ENCODE measurements at places on chromosomes 13 and 19.
A peak's percentile ranks its signal among the peaks of the same experiment; 100 is the strongest.

GRCh38 chr19:2041433-2041682 lies 9.7 kb downstream of the MKNK2 start:
- H3K4me1 ChIP-seq = no peaks in the 10 kb centered on the region
- peak overlapping the region; percentile 49 for H3K27ac ChIP-seq
- H3K4me3 ChIP-seq = no peak overlapping the region
- no peak for DNase-seq
- H3K36me3 ChIP-seq = no peaks in the 10 kb centered on the region

DNA sequence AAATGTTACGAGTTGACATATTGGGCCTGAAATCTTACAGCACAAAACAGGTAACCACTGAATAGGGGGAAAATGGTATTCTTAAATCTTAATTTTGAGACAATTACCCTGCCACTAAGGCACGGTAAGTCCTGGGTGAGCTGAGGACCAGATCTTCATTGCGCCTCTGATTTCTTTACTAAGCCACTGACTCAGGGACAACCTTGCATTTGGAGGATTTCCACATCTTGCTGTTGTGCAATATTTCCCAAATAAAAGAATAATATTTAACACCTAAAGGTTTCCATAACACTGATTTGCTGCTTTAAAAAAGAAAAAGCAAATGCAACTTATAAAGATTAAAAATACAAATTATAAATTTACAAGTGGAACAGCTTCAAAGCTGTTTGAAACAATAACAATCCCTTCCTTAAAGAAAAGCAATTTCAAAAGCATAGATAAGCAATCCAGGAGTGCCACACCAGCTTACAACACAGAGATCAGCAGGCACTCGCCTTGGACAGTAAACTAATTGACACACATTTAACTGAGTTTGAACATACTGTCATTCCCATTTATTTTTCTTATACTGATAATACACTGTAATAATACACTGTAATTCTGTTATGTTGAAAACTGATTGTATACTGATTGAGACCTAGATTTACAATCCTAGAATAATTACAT lies 79.6 kb upstream of the DOCK9 start:
- no peaks in the 10 kb centered on the region for H3K4me1 ChIP-seq
- H3K4me3 ChIP-seq = no peak overlapping the region
- DNase-seq = no peak
- no peaks in the 10 kb centered on the region for H3K27me3 ChIP-seq
- no peak overlapping the region for H3K27ac ChIP-seq
- no peaks in the 10 kb centered on the region for H3K36me3 ChIP-seq

- H3K4me3 ChIP-seq = no peak overlapping the region
- no peaks in the 10 kb centered on the region for H3K4me1 ChIP-seq
- no peaks in the 10 kb centered on the region for H3K36me3 ChIP-seq
- no peak overlapping the region for H3K27ac ChIP-seq
- no peak for DNase-seq
These were observed 14.3 kb downstream of the ACTL9 start for GRCh38 chr19:8684001-8684902.

GRCh38 chr13:22506096-22506691 lies 674.6 kb upstream of the SGCG start:
- no peaks in the 10 kb centered on the region for H3K4me1 ChIP-seq
- no peak overlapping the region for H3K27ac ChIP-seq
- H3K36me3 ChIP-seq = no peaks in the 10 kb centered on the region

GRCh38 chr19:2702170-2703076 lies at the start of gene GNG7:
Gene GNG7, minus strand, starts transcription at chr19:2702694. Its CDS starts 182,006 bp downstream, at chr19:2520688.
- no peak within 1 kb of the TSS for H3K27ac ChIP-seq
- no peaks in the 10 kb centered on the region for H3K4me1 ChIP-seq
- no peaks in the 10 kb centered on the region for H3K36me3 ChIP-seq
- DNase-seq = peak; percentile 97
- no peaks in the 10 kb centered on the region for H3K27me3 ChIP-seq
- peak within 1 kb of the TSS; percentile 11 for H3K4me3 ChIP-seq

DNA sequence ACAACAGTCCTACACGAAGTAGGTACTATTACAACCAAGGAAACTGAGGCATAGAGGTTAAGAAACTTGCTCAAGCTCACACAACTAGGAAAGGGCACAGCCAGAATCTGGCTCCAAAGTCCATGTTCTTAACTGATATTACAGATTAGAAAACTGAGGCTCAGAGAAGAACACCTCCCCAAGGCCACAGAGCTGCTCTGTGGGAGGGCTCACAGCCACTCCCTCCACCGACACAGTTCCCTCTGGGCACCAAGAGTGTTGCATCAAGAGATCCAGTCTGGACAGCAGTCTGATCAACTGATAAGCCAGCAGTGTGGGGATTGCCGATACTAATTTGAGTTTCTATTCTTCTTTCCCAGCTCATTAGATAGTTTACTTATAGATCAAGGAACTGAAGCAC lies 29.5 kb downstream of the SLC15A1 start:
- H3K4me1 ChIP-seq = no peaks in the 10 kb centered on the region
- no peak for DNase-seq
- H3K36me3 ChIP-seq = no peaks in the 10 kb centered on the region
- H3K4me3 ChIP-seq = no peak overlapping the region
- no peak overlapping the region for H3K27ac ChIP-seq
- no peaks in the 10 kb centered on the region for H3K27me3 ChIP-seq

DNA sequence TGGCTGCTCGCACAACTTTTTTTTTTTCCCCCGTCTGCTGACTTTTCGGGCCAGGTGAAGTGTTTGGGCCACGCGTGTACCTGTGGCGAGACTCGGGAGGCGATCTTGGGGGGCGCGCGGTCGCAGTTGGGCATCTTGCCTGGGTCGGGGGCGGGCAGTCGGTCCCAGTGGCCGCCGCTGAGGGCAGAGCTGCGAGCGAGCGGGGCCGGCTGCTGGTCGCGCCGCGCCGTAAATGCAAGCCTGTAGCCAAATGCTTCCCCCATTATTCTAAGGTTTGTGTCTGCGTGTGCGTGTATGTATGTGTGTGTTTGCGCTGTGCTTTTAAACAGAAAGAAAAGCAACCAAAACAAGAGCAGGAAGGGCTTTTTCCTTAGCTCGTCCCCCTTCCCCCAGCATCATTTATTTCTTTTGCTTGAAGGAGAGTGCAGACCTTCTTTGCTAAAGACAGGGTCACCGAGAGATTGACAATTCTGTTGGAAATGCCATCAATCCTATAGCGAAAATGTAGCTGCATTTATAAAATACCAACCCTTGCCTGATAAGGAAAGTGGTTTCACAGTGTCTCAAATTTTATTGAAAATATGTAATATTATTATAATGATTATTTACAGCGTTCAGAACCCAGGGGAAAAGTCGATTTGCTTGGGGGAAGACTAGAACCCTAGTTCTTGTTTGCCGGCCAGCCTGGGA lies 143.2 kb upstream of the ZNF536 start:
- H3K4me3 ChIP-seq = peak overlapping the region; percentile 8
- no peaks in the 10 kb centered on the region for H3K27me3 ChIP-seq
- DNase-seq = no peak

- H3K4me1 ChIP-seq = no peaks in the 10 kb centered on the region
- no peak for DNase-seq
- no peak overlapping the region for H3K27ac ChIP-seq
- no peaks in the 10 kb centered on the region for H3K27me3 ChIP-seq
- H3K36me3 ChIP-seq = no peaks in the 10 kb centered on the region
These were observed 62.9 kb upstream of the OXGR1 start for GRCh38 chr13:97057176-97057575.

DNA sequence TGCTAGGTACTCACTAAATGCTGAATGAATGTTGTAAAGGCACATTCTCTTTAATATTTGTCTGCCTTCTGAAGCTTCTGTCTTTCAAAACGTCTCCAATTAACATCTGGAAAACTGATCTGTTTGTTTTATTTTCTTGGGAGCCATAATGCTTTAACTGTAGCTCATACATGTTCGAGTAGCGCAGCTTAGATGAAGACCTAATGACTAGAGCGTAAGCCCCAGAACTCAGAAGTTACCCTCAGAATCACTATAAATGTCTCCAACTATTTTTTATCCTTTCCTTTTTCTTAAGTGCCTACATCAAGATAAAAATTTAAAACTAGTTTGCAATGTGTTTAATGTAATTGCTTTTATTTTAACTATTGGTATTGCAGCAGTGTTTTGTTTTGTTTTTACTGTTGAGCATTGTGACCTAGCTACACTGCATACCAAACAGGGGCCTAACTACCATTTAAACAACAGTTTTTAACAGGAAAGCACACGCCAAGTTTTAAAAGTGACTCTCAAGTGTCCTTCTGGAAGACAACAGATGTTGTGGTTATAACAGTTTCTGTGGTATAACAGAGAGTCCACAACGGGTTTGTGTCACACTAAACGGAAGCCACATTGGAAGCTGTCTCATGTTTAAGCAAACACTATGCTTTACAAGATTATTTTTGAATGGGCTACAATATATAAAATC lies 42.0 kb downstream of the MRPL57 start:
- no peak overlapping the region for H3K27ac ChIP-seq
- H3K4me1 ChIP-seq = no peaks in the 10 kb centered on the region
- H3K36me3 ChIP-seq = no peaks in the 10 kb centered on the region
- no peak for DNase-seq
- no peaks in the 10 kb centered on the region for H3K27me3 ChIP-seq
- H3K4me3 ChIP-seq = no peak overlapping the region

GRCh38 chr13:112657850-112658445 lies 31.9 kb upstream of the ATP11A start:
- no peaks in the 10 kb centered on the region for H3K27me3 ChIP-seq
- DNase-seq = no peak
- H3K36me3 ChIP-seq = no peaks in the 10 kb centered on the region
- no peak overlapping the region for H3K4me3 ChIP-seq

DNA sequence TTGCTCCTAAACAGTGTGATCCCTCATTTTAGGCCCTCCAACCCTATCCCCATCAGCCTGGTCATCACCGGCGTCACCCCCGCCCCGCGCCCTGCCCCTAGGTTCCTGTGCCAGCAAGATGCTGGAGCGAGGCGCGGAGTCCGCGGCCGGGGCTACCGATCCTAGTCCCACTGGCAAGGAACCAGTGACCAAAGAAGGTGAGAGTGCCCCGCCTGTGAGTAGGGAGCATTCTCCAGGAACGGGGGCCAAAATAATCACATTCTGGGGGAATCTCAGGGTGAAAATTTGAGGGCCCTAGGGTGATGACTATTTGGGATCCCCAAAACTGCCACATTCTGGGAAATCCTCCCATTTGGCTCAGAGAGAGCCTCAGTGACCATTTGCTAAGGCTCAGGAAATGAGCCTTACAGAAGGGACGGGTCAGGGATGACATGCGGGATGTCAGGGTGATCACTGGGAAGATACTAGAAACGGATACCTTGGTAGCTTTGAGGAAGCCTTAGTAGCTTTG lies 1.4 kb downstream of the ZNF575 start:
- no peak overlapping the region for H3K4me3 ChIP-seq
- H3K36me3 ChIP-seq = no peaks in the 10 kb centered on the region
- H3K4me1 ChIP-seq = no peaks in the 10 kb centered on the region
- H3K27ac ChIP-seq = peak overlapping the region; percentile 8

DNA sequence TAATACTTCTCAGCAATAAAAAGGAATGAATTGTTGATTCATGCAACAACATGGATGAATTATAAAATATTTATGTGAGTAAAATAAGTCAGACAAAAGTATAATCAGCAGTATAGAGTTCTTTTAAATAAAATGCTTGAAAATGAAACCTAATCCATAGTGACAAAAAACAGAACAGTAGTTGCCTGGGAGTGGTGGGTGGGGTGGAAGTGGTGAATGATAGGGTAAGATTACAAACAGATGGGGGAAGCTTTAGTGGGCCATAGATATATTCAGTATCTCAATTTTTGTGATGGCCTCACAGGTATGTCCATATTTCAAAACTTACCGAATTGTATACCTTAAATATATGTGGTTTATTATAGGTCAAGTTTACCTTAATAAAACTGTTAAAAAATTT lies 124.9 kb upstream of the UBL3 start:
- H3K36me3 ChIP-seq = no peaks in the 10 kb centered on the region
- H3K27ac ChIP-seq = no peak overlapping the region
- H3K27me3 ChIP-seq = no peaks in the 10 kb centered on the region
- no peaks in the 10 kb centered on the region for H3K4me1 ChIP-seq
- no peak for DNase-seq

- H3K36me3 ChIP-seq = peaks cover 3% of the 10 kb centered on the region
- no peaks in the 10 kb centered on the region for H3K27me3 ChIP-seq
- no peak overlapping the region for H3K4me3 ChIP-seq
- no peak overlapping the region for H3K27ac ChIP-seq
- DNase-seq = no peak
These were observed 113.9 kb downstream of the SLC7A1 start for GRCh38 chr13:29481603-29482002.

DNA sequence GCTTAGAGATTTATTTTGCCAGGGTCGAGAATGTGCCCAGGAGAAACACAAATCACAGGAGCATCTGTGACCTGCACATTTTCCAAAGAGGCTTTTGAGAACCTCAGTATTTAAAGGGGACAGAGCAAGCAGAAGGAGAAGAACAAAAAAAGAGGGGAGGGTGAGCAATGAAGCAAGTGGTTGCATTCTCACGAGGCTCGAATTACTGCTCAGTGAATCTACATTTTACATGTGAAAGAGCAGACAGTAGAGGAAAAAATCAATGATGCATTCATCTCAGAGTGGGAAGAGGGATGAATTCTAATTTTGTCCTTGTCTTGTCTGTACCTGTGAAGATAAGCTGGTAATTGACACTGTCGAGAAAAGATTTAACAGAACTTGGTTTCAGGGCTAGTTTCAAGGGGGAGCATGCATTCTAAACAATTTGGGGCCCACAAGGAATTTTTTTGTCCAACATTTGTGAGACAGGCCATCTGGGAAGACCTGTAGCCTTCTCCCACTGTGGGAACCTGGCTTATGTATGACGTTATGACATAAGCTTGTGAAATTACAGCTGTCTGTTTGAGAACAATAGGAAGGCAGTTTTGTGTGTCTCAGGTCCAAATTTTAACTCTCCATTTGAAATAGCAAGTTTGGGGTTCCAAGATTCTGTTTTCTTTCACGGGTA lies 855.1 kb downstream of the SLITRK5 start:
- no peaks in the 10 kb centered on the region for H3K4me1 ChIP-seq
- no peak overlapping the region for H3K27ac ChIP-seq
- DNase-seq = no peak
- H3K36me3 ChIP-seq = no peaks in the 10 kb centered on the region
- no peak overlapping the region for H3K4me3 ChIP-seq

GRCh38 chr13:103386341-103386740 lies 320.1 kb upstream of the SLC10A2 start:
- H3K27me3 ChIP-seq = no peaks in the 10 kb centered on the region
- DNase-seq = no peak
- H3K27ac ChIP-seq = no peak overlapping the region
- no peaks in the 10 kb centered on the region for H3K36me3 ChIP-seq
- no peak overlapping the region for H3K4me3 ChIP-seq
- no peaks in the 10 kb centered on the region for H3K4me1 ChIP-seq

DNA sequence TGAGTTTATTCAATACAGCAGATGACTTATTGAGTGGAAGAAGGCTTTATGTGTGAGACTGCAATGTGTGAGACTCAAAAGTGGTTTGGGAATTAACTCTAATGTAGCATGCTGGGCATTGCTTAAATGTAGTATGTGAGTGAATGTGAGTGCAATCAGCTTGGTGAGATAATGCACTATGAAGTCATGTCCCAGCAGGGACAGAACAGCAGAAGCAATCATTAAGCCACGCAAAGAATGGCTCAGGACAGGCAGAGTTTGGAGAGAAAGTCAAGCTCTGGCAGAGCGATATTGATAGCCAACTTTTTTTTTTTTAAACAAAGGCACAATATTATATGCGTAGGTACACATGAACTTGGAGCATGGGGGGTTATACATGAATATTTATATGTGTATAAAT lies 597.7 kb downstream of the GPC6 start:
- no peak overlapping the region for H3K4me3 ChIP-seq
- no peaks in the 10 kb centered on the region for H3K27me3 ChIP-seq

GRCh38 chr13:76943646-76944045 lies 4.7 kb upstream of the ACOD1 start:
- H3K27ac ChIP-seq = no peak overlapping the region
- no peaks in the 10 kb centered on the region for H3K4me1 ChIP-seq
- no peak for DNase-seq

Measured in aorta (tissue), 5 donors.